ENCODE measurements at places on chromosomes 5 and 9.

DNA sequence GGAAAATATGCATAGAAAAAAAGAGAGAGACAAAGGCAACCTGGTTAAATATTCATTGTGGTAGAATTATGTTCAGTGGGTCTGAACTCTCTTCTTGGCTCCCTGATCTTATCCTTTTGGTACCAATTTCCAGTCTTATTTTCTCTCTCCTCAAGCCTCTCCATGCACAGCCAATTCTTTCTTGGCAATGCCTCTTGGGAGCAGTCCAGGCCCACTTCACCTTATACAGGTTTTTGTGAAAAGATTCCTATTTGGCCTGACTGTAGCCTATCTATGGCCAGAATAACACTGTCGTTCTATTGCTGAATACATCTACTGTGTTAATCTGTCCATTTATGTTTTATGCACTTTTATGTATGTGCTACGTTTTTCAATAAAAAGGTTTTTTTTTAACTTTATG, 2.7 kb downstream of the ELOVL7 start:
- no peak for DNase-seq

GRCh38 chr5:76021936-76022584, 61.1 kb upstream of the SV2C start:
- DNase-seq: no peak

GRCh38 chr5:117143406-117143805, 568.8 kb upstream of the SEMA6A start:
- DNase-seq: no peak

DNA sequence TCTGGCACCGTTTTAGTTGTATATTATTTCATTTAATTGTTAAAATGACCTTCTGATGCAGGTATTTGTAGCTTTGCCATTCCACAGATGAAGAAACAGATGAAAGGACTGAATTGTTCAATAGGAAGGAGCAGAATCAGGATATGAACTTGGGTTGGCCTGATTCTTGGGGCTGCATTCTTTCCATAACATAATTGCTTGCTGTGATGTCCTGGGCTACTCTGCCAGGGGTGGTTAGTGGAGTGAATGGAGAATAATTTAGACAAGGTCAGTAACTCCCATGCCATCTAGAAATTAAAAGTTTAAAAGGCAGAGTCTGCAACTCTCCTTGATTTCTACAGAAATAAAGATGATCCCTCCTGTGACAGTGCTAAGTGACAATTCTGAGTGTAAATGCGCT, 15.9 kb downstream of the TLR4 start:
- no peak for DNase-seq

DNA sequence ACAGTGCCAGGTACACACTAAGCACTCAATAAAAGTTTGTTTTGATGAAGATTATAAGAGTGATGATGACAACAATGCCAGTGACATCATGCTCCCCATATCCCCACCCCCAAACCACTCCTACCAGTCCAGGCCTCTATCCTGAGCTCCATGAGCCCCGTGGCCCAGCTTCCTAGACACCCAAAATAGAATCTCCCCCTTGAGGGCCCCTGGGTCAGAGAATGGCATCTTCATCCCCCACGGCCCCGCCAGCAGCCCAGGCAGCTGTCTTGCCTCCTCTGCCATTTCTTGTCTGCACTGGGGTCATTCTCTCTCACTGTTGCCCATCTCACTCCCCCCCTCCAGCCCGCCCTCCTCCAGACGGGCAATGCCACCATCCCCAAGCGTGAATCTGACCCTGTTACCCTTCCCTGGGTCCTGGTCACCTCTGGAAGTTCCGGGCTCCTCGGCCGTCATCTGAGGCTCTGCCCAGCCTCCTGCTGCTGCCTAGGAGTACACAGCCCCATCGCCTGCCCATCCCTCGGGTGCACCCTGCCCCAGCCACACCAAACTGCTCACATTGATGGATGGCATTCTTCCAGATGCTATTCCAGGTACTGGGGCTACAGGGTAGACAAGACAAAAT, 76.8 kb upstream of the LMX1B start:
- DNase-seq: no peak

DNA sequence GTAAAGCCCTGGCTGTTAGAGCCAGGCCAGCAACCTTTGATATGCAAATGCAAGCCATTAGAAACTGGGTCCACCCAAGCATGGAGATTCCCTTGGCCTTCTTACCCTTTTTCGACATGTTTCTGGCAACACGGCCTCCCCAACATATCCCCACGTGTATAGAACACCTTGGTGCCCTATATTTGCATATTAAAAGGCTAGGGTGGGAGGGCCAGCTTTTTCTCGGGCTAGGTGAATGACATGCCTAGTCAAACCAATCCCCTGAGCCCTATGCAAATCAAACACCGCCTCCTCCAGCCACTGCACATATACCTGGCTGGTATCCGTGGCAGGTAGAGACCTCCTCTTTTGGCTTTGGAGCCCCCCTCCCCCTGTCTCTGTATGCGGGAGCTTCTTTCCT, 55.6 kb upstream of the ZFR start:
- DNase-seq: no peak

- no peak for DNase-seq
These were observed 213.5 kb downstream of the FOXD4L6 start for GRCh38 chr9:40914772-40915659.

GRCh38 chr9:91784673-91785446, 165.2 kb downstream of the ROR2 start:
- DNase-seq: no peak

DNA sequence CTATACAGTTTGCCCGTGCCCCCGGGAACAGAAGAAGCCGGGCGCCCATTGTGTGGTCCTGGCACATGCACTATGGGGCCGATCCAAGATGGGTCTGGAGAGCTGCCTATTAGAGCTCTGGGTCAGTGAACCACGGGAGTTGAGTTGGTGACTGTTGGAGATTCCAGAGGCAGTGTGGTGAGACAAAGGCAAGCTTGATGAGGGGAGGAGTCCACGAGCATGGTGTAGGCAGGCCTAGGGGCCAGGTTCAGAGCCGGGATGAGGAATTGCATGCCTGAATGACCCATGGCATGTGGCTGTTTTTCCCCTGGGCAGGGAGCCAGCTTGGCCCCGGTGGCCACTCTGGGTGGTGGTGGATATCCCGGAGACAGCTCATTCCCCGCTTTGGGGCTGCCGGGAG, 84.4 kb upstream of the STC2 start:
- no peak for DNase-seq

GRCh38 chr5:93184041-93184440, 397.0 kb downstream of the NR2F1-AS1 start:
- DNase-seq: no peak

GRCh38 chr5:15831408-15831807, 331.4 kb downstream of the FBXL7 start:
- no peak for DNase-seq

DNA sequence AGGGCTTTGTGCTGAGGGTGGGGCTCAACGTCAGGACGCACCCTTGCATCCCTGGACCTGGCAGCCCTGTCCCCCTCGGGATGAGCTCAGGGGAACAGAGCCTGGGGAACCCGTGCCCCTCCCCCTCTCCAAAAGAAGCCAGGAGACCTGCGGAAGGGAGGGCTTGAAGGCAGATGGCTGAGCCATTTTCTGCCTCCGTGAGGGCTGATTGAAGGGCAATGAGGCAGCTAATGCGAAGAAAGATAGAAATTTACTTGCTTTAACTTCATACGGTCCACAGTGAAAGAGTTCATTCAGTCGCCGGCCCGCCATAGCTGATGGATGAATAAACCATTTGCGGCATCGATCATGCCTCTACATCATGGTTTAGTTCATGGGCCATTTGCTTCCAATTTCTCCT, 28.8 kb downstream of the ASS1 start:
- no peak for DNase-seq

- DNase-seq: no peak
These were observed 132.7 kb upstream of the IER5L start for GRCh38 chr9:129310666-129311350.

GRCh38 chr5:33482335-33482734, 41.6 kb downstream of the TARS1 start:
- no peak for DNase-seq

GRCh38 chr5:961711-962240, 46.8 kb upstream of the NKD2 start:
- peak; percentile 27 for DNase-seq

DNA sequence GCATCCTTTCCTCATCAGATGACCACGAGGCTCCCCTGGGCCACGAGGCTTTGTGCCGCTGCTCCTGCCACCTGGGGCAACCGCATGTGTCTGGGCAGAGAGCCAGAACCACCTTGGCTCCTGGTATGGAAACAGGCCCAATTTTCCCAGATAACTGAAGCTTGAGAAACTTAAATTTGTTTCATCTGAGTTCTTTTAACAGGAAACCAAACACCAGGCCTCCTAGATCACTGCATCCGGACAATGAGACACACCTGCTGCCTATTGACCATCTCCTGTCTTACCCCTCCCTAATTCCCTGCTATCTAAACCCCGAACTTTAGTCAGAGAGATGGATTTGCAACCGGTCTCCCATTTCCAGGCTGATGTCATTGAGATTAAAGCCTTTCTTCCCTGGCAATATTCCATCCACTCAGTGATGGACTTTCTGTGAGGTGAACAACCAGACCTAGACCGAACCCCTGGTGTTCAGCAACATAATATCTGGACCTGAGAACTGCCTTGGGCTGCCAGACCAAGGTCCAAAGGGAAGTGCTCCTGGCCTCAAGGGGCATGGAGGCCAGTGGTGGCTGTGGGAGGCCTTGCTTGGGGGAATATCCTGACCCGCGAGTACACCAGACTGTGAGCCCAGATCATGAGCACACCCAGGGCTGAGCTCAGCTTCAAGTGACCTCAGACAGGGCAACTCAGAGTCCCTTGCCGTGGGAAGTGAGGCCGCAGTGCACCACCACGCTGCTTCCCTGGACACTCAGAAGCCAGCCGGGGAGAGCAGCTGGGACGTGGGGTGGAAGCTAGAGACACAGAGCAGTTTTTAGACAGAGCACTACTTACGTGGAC, 199.7 kb downstream of the HSPA4 start:
- no peak for DNase-seq

DNA sequence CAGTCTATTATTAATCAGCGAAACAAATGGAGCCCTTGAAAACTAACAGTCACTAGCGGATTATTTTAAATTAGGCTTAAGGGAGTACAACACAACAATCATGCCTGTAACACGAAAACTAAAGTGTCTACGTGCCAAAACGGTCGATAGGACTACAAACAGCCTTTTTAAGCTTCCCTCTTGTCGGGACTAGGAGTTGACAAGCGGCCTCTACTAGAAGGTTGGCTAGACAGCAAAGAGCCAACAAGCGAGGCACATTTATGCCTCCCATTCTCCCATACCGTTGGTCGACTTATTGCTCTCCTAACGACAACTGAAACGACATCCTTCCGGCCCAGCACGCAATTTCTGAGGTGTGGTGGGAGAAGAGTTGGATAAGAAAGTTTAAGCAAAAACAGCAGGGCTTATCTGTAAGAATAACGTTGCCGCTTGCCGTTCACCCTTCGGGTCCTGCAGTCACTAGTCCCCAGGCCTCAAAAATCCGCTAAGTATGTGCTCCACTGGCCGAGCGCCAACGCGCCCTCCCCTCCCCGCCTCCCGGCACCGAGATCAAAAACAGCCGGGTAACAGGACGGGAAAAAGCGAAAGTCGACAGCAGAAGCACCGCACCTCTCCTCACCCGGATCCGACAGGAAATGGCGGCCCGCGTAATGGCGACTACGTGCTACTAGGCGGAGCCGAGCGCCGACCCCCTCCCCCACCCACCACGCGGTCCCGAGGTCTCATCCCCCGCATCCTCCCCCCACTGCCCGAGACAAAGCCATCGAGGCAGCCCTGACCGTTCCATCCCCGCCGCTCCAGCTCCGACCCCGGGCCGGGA, 813 bp downstream of the HNRNPK start:
- peak; percentile 88 for DNase-seq

GRCh38 chr9:27566118-27566517, 7.2 kb downstream of the C9orf72 start:
- DNase-seq: no peak

GRCh38 chr5:103862398-103862797, 299.8 kb upstream of the NUDT12 start:
- no peak for DNase-seq

DNA sequence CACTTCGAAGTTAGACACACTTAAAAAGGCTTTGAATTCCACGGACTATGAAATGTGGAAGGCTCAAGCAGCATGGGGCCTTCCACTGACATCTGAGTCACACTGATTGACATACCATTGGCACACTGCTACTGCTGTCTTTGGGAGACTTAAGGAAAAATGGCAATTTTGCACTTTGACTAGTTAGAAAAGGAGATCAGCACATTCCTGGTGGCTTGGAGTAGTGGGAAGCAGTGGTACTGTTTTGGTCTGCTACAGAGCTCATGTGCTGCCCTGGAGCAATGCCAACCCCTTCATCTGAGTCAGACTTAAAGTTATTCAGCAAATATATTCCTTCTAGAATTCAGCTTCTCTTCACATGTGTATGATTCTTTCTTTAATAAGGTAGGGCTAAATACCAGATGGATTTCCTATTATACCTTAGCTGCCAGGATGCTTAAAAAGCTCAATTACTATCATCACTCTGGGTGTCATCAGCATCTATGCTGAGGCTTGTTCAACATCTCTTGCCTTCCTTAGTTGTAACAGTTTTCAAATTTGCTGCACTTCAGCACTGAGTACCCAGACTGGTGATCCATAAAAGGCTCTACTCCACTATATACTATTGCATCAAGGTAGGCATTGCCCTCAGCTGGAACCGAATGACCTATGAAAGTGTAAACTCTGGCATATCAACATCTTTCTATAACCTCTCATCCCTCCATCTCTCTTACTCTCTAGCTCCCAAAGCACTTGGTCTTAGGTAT, 42.3 kb upstream of the MOCS2 start:
- peak; percentile 34 for DNase-seq

- DNase-seq: no peak
These were observed 51.3 kb upstream of the MINAR2 start for GRCh38 chr5:129696636-129697035.

DNA sequence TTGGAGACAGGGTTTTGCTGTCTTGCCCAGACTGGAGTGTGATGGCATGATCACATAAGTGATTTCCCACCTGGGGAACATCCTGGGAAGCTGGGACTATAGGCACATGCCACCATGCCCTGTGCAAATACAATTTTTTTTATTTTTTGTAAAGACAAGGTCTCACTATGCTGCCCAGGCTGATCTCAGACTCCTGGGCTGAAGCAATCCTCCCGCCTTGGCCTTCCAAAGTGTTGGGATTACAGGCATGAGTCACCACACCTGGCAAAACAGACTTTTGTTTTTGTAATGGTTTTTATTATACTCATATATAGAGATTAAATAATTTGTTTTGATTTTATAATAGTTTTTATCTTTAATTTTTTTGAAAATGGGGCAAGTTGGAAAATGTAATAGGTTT, 14.7 kb downstream of the DNAJC25 start:
- no peak for DNase-seq

GRCh38 chr9:114580609-114581193, 6.9 kb upstream of the ATP6V1G1 start:
- DNase-seq: no peak

- peak; percentile 53 for DNase-seq
These were observed 33.5 kb downstream of the KCNMB1 start for GRCh38 chr5:170355601-170356098.

- DNase-seq: no peak
These were observed 31.9 kb downstream of the RXRA start for GRCh38 chr9:134358026-134358661.

DNA sequence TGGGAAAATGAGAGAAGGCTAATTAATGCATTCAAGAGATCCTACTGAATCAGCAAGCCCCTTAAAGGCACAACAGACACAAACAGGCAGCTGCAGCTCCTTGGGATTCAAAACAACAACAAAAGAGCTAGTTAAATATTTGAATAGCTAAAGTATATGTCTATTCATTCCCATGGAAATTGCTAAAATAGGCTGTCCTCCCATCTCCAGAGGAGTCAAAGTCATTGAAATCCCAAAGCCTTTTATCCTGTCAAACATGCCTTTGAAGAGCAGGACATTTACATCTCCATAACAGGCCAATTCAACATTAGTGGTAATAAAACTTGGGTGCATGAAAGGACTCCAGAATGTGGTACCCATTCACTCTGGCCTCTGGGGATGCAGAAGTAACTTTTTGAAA, 177.4 kb downstream of the NTRK2 start:
- no peak for DNase-seq
